ENCODE measurements at places on chromosomes 13 and 19.
A peak's percentile ranks its signal among the peaks of the same experiment; 100 is the strongest.

DNA sequence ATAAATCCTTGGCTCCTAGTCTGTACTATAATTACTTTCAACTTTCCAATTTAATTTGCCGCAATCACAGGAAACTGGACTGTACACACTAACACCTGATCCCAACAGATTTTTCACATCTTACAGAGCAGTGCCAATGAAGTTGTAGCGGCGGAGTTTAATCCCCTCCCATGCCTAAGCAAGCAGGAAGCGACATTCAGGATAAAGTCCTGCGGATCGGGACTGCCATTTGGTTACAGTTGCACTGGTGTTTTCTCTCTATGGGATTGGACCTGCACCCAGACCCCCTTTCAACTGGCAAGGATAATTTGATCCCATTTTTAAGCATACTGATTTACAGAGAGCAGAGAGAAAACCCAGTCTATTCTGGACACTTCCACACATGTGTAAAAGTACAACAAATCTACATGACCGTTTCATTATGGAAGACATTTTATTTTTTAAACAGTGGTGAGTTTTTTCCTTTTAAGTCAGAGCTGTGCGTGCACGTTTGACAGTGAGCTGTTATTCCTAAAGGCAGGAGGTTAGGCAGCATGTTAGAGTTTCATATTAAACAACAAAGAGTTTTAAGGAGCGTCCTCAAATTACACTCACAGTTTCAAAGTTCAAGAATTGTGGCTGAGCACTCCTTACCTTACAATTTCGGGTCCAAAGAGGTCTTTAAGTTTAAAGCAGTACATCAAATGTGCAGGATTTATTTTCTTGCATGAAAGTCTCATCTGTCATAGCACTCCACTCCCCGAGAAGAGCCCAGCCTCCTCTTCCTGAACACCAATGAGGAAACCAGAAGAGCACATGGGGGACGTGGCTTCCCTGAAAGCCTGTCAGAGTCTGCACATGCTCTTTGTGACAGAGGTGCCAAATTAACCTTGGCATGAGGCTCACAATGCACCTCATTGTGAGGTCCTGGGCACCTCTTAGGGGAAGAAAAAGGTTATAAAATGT lies 141.6 kb upstream of the RFC3 start:
- no peak for DNase-seq

DNA sequence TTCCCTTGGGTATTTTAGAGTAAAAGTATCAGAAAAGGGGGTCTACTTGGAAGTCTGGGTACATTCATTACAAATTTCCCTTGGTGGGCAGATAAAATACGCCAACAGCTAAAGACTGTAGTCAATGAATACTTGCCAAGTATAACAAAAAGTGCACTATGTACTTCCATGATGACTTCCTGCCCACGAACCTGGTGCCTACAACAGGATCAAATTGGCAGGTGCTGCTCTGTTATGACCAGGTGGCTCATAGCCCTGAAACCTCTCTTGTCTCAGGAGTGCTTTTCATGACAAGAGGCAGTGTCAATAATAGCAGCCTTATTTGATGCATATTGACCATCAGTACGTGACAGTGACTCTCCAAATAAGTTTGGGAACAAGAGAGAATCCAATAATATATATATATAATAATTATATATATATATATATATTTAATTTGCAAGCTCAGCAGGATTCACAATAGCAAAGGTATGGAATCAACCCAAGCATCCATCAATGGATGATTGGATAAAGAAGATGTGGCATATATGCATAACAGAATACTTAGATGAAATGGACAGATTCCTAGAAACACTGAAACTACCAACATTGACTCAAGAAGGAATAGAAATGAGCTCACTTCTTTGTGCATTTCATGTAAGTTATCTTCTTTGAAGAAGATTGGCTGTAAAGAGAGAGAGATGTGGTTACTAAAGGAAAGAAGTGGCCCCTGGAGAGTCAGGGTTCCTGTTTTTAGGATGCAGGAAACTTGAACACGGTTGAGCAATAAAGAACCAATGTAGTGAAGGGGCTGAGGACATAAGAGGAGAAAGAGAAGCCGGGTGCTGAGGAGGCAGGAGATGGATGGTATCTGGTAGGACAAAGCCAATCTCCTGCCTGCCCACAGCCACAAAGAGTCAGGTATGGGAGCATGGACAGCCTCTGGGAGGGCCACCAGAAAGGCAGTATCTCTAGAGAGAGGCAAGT lies 52.0 kb upstream of the GTF2F2 start:
- DNase-seq = no peak

DNA sequence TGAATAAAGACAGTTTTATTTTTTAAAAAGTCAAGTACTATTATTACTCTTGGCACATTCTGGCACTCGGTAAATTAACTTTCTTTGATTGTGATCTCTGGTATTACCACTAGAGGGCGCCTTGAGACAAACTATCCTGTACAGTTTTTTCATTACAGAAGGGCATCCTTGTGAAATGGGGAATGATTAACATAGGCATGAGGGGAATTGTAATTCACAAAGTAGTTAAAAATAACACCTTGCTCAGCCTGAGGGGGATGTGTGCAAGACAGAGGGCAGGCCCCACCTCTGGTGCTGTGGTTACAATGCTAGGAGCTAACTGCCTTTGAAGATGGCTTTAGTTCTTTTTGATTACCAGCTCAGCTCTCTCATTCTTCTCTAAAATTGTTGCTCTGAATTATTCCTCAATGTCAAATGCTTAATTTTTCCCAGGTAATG lies 24.2 kb upstream of the C1QTNF9B start:
- peak; percentile 26 for DNase-seq

DNA sequence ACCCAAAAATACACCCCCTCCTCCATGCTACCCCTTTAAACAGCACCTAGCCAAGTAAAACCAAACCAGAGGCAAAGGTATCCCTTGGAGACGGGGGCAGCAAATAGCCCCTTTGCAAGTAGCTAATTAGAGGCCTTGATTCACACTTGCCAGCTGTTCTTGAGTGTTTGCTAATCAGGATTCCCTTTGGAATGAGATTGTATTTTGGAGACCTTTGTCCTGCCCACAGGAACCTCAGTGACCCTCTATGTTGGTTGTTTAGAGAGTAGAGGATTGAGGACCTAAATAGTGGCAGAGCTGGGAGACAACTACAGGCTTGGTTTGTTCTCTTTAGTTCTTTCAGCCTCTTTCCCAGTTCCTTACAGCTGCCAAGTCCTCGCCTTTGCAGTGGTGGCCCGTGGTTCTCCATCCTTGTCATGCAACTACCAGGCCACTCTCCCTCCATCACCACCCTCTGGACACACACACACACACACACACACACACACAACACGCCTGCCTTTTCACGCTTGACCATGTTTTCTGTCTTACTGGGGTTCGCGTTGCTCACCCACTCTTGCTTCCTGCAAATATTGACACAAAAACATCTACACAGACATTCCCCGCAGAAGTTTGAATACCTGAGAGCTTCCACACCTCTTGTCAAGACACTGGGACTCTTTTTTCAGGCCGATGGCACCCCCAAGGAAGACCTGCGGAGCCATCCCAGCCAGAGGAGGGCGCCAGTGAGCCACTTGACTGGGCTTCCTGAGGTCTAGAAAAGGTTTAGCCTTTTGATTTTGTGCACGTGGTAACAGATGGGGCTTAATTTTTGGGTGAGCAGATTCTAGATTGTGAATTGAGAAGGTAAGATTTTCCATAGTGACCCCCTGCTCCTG lies 80.0 kb upstream of the GPR183 start:
- no peak for DNase-seq

- no peak for DNase-seq
Observed at GRCh38 chr13:59991395-59991794, 172.3 kb downstream of the DIAPH3 start.

GRCh38 chr13:98310485-98311199 lies 133.6 kb upstream of the RNF113B start:
- DNase-seq = no peak

GRCh38 chr19:48477067-48477685 lies 8.0 kb downstream of the CYTH2 start:
- no peak for DNase-seq

DNA sequence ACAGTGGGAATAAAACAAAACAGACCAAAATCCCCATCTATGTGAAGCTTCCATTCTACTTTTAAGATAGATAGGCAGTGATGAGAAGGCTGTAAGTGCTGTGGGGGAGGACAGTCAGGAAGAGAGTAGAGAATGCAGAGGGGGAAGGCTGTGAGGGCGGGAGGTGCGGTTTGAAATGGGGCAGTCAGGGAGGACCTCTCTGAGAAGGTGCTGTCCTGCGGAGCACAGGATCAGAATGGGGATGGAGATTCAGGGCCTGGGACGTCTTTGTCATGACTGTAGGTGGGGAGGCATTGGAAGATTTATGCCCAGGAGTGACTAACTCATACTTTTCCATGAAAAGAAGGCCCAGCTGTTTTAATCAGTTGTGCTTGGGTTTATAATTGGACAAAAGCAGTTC lies 3.9 kb upstream of the GPR183 start:
- DNase-seq = no peak

DNA sequence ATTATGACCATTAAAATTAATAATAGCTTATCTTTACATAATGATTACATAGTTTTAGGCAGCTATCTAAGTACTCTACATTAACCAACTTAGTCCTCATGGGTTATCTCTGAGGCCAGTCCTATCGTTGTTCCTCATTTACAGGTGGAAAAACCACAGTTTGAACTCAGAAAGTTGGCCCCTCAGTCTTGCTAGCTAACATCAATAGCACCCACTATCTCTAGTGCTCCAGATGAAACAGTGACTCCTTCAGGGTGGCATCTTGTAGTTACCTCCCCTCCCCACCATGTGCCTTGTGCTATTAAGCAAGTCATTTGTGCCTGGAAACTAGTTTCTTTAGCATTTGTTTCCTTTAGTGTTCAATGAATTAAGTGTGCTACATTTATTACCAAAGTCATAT lies 1086.7 kb downstream of the EFNB2 start:
- DNase-seq = no peak
